ENCODE measurements at places on chromosomes 3 and 15.

DNA sequence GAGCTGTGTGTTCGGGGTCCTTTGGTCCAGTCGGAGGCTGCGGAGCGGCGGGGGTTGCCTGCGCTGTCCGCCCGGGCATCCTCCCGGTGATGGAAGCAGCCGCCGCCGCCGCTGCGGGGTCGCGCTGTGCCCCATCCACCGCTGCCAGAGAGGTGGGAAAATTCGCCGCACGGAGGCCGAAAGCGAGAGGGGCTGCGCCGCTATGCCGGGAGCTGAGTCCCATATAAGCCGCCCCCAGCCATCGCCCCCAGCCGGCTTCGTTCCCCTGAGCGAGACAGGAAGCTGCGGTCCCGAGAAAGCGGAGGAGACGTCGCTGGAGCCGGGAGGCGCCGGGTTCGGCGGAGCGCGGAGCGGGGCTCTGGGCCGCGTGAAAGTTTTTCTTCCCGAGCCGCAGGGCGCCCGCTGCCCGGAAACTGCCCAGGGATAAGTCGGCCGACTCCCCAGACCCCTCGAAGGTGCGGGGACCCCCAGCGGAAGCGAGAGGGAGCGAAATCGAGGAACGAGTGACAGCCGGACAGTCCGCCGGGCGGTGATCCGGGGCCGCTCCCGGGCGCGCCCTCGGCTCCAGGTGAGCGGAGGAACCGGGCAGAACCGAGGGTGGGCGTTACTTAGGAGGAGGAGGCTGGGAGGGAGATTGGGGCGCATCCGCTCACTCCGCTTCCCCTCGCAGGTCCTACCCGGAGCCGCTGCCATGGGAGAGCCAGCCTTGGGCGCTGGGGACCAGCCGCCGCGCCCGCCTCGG is 574 bp downstream of the CHST2 start:
- DNase-seq: no peak

DNA sequence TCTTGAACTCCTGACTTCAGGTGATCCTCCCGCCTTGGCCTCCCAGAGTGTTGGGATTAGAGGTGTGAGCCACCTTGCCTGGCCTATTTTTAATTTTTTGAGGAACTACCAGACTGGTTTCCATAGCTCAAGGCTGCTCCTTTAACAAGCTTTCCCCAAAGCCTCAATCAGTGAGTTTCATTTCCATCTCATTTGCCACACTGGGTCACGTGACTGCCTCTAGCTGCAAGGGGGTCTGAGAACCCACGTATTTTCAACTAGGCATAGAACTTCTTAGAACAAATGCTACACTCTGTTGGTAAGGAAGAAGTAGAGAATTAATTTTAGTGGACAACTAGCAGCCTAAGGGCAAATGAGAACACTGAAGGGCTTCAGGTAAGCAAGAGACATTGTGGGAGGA is 3.1 kb upstream of the CD276 start:
- no peak for DNase-seq

DNA sequence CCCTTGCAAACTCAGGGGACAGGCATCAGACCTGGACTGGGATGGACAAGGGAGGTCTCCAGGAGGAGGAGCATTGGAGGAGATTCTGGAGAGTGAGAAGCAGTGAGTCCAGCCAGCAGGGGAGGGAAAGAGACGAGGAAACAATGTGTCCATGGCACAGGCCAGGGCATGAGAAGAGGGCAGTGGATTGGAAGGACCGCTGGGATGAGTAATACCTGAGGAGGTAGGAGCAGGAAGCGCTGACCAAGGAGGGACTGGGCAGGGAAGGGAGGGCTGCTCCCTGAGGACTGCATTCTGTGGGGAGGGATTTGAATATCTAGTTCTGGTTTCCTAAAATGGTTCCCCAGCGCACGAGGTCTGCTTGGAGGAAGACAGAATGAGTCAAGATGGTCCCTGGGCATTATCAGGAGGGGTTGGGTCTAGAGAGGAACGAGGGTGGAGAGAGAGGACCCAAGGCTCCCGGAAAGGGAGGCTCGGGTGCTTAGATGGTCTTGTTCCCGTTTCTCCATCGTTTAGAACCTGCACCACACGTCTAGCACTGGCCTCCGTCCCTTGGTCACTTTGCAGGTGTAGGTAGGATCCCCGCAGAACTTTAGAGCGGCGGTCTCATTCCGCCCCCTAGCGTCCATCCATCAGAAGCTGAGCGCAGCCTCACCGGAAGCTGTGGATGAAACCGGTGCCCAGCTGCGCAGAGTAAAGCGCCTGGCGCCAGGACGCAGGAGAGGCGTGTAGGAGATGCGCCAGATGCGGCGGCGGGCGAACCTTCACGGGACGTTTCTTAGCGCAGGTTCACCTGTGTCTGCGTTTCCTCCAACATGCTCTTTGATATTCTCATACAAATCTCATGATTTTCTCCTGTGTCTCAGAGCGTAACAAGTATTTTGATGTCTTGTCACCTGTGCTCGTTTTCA is 190.7 kb upstream of the NDN start:
- peak; percentile 55 for DNase-seq

DNA sequence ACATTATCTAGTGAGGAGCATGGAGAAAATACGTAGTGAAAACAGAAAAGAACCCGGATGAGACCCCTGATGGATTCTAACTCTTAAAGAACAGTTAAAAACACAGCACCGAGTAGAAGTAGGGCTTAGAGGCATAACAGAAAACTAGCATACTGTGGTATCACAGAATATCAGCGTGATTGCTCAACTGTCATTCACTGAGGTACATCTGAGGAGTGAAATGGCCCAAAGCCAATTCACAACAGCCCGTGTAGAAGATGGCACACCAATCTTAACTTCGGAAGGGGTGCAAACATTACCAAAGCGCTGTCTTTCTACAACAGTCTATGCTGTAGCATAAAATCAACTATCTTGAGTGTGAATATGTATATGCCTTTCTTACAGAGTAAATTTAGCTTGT is 1.8 kb downstream of the CLASP2 start:
- no peak for DNase-seq

GRCh38 chr3:160629491-160629890 is 47.5 kb upstream of the ARL14 start:
- no peak for DNase-seq

DNA sequence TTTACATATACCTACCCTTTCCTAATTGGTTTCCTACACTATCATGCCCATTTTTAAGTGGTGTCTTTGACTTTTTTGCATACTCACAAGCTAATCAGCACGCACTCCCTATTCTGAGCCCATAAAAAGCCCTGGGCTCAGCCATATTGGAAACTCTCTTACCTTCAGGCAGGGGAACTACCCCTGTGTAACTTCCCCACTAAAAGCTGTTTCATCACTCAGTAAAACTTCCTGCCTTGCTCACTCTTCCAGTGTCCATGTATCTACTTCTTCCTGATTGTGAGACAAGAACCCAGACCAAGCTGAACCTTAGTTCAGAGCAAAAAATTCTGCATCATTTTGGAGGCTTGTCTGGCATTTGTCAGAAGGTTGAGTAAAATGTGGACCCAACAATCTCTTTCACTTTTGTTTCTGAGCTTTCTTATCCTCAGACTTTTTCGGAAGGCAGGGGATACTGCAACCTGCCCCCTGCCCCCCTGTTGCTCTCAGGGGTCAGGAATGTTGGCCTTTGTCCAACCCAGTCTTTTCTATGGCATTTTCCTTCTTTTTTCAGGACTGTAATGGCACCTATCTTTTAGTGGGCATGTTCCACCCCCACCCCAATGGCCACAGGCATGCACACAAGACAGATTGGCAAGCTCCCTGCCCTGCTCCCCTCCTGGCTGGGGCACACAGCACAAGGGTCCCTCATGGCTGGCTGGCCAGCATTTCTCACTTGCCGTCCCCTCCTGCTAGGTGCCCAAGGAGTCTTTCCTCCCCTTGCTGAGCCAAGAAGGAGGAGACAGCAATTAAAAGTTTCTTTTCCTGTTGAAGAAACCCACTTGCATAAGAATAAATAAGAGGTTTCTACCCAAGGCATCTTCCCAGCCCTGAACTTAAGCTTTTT is 26.3 kb upstream of the TMEM45A start:
- DNase-seq: no peak

DNA sequence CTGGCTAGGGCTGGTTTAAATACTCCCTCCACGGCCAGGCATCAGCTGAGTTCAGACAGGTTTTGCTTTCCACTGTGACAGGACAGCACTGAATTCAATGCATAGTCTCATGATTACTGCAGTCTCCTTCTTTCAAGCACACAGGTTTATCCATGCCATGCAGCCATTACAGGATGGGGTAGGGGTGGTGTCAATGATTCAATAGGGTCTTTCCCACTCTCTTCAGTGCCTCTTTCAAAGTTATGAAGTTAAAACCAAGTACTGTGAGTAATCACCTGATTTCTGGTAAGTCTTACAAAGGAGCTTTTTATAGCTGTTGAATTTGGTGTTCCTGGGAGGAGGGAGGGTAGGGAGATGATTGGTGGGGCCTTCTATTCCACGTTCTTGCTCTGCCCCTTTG is 47.2 kb downstream of the TMEM212 start:
- DNase-seq: no peak

DNA sequence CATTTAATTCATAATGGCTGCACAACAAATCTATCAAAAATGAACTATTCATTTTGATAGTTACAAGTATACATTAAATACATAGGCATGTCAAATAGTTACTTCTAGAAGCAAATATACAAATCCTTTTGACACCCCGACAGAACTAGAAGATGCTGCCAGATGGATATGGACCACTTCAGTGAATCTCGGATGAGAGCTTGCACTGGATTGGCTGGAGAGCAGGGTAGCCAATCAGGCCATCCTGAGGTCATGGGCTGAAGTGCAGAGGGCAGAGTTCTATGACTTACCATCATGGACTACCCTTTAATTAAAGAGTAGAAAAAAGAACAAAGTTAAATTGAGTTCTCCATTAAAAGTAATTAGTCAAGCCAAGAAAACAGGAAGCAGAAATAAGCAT is 8.3 kb downstream of the CCNL1 start:
- DNase-seq: no peak

DNA sequence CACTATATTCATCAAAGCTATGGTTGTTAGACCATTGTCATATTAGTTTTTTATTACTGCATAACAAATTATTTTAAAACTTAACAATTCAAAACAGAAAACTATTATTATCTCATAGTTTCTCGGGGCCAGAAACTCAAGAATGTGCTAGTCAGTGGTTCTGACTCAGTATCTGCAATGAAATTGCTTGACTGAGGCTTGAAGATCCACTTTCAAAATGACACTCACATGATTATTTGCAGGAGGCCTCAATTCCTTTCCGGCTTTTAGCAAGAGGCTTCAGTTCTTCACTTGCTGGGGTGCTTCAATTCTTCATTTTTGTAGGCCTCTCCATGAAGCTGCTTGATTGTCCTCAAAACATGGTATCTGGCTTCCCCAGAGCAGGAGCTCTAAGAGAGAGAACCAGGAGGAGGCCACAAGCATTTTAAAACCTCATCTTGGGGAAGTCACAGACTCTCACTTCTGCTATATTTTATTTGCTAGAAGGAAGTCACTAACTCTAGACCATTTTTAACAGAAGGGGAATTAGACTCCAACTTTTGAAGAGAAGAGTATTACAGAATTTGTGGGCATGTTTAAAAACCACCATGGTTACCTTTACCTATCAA is 383.7 kb downstream of the MFSD1 start:
- no peak for DNase-seq

- DNase-seq: no peak
Observed at GRCh38 chr15:62492900-62493299, 327.8 kb upstream of the C2CD4B start.

DNA sequence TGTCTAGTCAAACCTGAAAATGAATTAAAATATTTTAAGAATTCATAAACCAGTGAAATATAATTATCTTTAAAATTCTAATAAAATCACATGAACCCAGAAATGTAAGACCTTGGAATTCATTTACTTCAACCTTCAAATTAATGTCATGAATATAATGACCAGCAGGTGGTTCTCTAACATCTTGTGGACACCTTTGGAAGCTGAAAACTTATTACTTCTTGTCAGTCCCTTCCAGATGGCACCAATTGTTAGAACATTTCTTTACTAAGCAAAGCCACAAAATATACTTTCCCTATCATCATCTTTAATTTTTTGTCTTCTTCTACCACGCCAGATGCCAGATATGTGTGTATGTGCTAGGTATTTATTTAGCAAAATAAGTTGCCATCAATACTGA is 240.0 kb downstream of the MBNL1 start:
- DNase-seq: no peak
